ENCODE measurements at places on chromosomes 4 and X. TPM values are rescaled to one million over a fixed set of nuclear protein-coding genes. Genes with fewer than 3 reads are reported as not detected.
A peak's percentile ranks its signal among the peaks of the same experiment; 100 is the strongest.

The HSFX3 gene
- not detected for total RNA-seq

DNA sequence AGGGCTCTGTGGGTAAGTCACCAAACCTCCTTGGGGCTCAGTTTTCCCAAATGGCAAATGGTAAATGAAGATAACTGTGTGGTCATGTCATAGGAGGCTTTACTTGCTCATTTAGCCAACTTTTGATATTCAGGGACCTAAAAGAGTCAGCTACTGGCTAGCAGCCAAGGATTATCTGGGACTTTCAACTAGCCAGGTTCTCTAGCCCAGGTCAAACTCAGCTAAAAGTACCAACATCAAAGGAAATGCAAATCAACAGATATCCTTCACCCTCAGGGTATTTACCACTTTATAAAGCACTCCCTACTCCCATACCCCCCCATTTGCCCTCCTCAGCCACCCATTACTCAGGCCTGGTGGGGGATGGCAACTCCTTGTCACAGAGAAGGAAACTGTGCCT lies 7.5 kb downstream of the AMER1 start:
- DNase-seq, result no peak

- DNase-seq, result no peak
These were observed 163.6 kb downstream of the DCHS2 start for GRCh38 chr4:154328030-154328429.

DNA sequence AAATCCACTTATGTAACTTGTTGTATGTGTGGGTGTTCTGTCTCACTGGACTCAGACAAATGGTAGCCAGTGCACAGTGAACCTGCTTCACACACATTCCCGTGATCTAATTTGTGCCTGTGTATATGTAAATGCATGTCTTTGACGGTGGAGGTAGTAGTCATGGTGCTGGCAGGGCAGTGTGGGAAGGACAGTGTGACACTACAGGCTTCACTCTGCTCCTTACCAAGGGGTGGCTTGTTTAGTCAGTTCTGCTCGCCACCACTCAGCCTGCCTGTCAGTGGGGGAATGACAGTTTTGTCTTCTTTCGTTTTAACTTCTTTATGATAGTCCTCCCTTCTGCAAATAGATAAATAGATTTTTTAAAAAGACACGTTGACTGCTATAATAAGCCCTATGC lies 17.7 kb upstream of the PAQR3 start:
- no peak for DNase-seq

The ADH1A gene
- total RNA-seq, result not detected

DNA sequence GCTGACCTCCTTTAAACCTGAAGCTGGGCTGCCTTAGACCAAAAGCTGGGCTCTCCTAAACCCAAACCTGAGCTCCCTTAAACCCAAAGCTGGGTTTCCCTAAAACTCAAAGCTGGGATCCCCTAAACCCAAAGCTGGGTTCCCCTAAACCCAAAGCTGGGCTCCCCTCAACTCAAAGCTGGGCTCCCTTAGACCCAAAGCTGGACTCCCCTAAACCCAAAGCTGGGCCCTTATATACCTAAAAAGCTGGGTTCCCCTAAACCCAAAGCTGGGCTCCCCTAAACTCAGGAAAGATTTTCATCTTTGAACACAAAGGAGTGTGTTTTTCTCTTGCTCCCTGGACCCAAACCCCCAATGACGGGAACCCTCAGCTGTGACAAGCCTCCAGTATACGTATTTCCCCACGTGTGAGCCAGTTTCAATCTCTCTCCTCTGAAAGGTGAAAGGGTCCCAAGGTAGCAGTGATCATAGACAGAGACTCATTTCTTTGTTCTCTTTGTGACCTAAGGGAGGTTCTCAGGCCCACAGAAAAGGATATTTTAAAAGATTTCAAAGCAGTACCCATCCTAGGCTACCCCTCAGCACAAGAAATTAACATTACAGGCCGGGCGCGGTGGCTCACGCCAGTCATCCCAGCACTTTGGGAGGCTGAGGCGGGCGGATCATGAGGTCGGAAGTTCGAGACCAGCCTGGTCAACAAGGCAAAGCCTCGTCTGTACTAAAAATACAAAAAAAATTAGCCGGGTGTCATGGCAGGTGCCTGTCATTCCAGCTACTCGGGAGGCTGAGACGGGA lies 31.3 kb upstream of the ASMTL start:
- peak; percentile 58 for DNase-seq

The SMIM43 gene
- total RNA-seq, result not detected

- no peak for DNase-seq
These were observed 13.8 kb upstream of the STBD1 start for GRCh38 chr4:76292730-76293129.

- no peak for DNase-seq
These were observed 110.2 kb upstream of the STX18 start for GRCh38 chr4:4651811-4652755.

DNA sequence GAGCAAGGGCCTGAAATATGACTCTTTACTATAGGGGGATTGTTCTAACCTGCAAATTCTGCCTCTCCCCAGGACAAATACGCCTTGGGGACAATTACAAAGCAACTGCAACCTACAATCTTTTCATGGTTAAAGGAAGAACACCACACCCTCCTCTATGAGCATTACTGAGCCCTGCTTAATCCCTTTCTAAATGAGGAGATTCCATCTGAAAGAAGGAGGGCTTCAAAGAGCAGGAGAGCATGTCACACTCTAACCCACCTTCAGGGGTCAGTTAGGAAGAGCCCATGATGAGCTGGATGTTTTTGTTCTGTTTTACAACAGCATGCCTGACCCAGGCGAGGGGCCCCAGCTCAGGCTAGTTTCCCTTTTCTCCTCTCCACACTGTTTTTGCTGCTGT lies 134.0 kb upstream of the ANXA3 start:
- DNase-seq, result no peak

The FAM184B gene
- total RNA-seq, result not detected

DNA sequence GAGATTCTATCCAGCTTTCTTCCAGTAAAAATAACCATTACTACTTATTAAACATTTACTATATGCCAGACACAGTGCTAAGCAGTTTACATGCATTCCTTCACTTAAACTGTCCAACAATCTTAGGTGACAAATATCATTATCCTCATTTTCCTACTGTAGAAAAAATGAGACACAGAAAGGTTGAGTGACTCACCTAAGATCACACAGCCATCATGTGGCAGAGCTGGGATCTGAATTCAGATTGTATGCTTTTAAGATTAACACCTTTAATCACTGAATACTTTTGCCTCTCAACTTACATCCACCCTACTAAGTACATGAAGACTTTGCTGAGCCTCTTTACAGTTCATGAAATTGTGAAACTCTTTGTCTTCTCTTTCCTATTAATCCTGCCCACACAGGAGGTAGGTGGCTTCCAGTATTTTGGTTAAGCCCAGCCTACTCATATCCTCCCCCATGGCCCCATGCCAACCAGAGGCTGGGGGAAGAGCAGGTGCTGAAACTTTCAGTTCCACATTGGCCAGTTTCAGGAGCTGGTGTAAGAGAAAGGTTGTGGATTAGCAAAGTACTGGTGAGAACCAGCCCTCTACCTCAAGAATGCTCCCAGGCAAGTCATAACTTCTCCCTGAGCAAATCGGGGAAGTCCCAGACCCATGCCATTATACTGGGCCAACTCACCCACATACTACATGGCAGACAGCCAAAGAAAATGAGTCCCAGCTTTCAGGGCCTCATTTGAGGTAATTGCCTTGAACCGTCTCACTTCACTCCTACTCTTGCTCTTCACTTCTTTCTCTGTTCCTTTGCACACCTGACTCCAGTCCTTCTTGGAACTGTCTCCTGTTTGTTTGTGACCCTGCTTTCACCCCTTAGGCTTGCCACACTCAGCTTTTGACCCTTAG lies 211.1 kb downstream of the GUCY2F start:
- peak; percentile 54 for DNase-seq

- DNase-seq, result no peak
These were observed 64.7 kb downstream of the TMEM156 start for GRCh38 chr4:38967260-38968095.

GRCh38 chrX:147675819-147676218 lies 235.9 kb upstream of the FMR1 start:
- no peak for DNase-seq

DNA sequence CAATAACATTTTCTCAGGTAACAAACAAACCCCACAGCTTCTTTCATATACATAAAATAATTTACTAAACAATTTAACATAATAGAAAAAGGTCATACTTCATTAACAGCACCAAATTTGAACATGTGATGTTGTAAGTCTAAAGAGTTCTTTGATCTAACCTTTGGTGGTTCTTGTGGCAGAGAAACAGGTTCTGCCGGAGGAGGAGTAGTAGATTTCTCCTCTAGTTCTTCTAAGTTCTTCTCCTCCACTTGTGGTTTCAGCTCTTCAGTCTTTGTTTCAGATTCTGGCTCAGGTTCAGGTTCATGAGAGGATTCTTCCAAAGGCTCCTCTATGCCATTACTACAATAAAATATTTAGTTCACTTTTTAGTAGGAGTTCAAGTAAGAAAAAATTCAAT lies 18.3 kb downstream of the G3BP2 start:
- DNase-seq, result no peak

The GPR173 gene
- total RNA-seq, result 0.36 TPM

DNA sequence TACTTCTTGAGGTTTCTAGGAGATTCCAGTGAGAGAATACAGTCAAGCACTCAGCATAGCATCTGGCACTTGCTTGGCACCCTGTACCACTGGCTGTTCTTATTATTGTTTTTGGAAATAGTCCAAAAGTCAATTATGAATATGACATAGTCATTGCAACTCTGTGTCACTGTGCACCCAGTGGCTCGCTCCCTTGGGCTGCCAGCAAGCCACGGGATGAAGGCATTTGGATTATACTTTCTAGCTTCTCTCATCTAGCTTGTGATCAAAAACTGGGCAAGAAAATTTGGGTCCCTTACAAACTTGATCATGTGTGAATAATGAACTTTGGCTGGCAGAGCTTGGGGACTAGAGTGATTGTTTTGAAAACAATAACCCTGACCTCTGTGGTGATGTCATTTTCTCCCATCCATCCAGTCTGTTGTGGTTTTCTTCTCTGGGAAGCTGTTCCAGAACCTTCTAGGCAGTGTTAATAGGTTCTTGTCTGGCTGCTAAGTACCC lies 32.7 kb upstream of the LIMCH1 start:
- no peak for DNase-seq

GRCh38 chrX:77447653-77448569 lies 722 bp downstream of the FGF16 start:
- peak; percentile 3 for DNase-seq

DNA sequence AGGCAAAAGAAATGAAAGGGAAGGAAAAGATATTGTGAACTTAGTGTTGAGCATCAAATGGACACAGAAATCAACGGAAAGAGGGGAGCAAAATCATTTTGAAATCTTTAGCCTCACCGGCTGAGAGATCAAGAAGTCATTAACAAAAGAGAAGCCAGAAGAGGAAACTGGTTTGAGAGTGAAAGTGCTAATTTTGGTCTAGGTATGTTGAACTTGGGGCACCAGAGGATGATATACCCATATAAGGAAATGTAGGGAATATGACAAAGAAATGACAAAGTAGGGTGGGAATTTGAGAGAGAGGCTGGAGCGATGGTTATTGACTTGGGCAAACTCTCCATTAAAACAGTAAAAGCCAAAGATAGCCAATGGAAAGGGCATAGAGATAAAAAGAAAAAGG lies 183.4 kb upstream of the ATOH1 start:
- no peak for DNase-seq

The GUCY1B1 gene
- 0.27 TPM for total RNA-seq

The QRFPR gene
- total RNA-seq, result not detected

The CABS1 gene
- not detected for total RNA-seq

The TLR10 gene
- 0.11 TPM for total RNA-seq

DNA sequence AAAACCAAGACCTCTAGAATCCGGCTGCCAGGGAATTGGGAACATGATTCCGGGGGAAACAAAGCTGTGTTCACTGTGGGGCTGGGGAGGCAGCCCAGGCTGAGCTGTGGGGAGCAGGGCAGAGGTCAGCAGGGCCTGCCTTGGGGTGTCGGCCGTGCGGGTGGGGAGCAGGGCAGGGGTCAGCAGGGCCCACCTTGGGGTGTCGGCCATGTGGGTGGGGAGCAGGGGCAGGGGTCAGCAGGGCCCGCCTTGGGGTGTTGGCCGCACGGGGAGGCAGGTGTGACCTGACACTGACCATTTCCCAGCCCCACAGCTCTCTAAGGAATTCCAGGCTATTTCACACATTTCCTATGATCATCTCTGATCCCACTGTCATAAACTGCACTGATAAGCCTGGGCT lies 45.6 kb upstream of the CPLX1 start:
- no peak for DNase-seq

- peak; percentile 48 for DNase-seq
These were observed 137.4 kb downstream of the DKK2 start for GRCh38 chr4:106898621-106899230.

The PRKG2 gene
- 0.63 TPM for total RNA-seq

DNA sequence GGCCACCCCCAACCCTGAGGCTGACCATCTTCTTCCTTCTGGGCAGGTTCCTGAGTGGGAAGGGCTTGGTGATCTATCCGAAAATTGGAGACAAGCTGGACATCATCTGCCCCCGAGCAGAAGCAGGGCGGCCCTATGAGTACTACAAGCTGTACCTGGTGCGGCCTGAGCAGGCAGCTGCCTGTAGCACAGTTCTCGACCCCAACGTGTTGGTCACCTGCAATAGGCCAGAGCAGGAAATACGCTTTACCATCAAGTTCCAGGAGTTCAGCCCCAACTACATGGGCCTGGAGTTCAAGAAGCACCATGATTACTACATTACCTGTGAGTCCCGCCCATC lies 9.7 kb downstream of the EFNB1 start:
- no peak for DNase-seq

The PRPS2 gene
- 110 TPM for total RNA-seq

GRCh38 chrX:132728296-132728695 lies 230.1 kb downstream of the HS6ST2 start:
- no peak for DNase-seq

DNA sequence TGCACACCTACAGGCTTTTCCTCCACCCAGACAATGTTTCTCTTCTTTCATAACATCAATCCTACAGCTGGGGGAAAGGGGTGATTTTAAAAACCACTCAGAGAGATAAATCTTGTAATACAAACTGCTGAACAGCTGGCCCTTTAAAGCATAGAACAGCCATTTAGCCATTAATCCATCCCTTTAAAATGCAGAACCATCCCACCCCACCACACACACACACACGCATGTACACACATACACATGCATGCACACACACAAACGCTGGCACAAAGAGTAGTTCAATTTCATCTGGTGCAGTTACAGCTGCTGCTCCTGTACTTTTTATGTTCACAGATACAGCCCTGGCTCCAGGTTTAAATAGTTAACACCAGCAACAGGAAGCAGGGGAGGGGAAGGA lies 426.1 kb downstream of the MID1IP1 start:
- no peak for DNase-seq

DNA sequence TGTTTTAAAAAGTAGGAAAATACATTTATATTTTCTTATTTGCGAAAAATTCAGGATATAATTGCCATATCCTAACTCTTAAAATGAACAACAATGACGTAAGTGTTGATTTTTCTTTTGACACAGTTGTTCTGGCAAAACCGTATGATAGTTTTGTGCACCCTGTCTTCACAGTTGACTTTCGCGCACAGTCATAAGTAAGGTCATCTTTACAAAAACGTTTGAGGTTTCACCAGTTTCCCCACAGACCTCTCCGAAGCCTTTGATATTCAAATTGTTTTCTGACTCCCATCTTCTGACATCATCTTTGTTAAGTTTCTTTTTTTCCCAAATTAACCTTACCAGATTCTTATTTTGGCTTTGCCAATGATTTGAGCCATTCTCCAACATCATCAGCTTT lies 48.1 kb upstream of the ATXN3L start:
- DNase-seq, result peak; percentile 4

The TMA16 gene
- total RNA-seq, result 58.4 TPM

The NAP1L5 gene
- total RNA-seq, result 5.8 TPM

GRCh38 chr4:84455697-84456096 lies 43.4 kb downstream of the NKX6-1 start:
- no peak for DNase-seq

- no peak for DNase-seq
These were observed 95.7 kb downstream of the NPNT start for GRCh38 chr4:105990933-105991332.

Measured in activated CD8-positive, alpha-beta T cell treated with anti-CD3 and anti-CD28 coated beads for 36 hours (primary cell).